ENCODE measurements at places on chromosomes 6 and 20. TPM values are rescaled to one million over a fixed set of nuclear protein-coding genes. Genes with fewer than 3 reads are reported as not detected.

DNA sequence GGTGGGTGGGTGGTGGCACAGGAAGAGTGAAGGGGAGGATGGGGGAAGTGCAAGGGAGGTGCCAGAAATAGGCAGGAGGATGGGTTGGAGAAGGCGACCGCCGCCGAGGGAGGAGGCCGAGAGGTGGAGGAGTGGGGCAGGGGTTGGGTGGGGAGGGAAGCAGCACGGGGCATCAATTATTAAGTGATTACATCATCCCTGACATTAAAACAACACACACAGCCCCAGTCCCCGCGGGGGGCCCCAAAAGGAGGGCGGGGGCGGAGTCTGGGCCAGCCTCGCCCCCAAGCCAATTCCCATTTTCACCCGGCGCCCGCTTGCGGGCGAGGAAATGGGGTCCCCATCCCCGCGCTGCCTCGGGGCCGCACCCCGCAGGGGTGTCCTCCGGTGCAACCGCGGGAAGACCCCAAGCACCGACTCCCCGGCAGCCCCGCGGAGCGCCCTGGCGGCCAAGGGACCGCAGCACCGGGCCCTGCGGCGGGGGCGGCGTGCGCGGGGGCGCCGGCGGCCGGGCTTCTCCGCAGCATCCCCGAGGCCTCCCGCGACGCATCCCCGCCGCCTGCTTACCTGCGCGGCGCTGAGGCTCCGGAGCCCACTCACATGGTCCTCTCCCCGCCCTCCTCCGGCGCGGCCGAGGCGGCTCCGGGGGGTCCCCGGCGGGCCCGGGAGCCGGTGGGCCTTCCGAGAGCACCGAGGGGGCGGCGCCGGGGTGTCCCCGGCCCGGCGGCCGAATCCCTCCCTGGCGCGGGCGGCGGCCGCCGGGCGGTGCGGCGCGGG lies 663 bp downstream of the FYN start:
- peak; percentile 78 for DNase-seq

GRCh38 chr20:17935761-17936160 lies 32.8 kb downstream of the SNX5 start:
- no peak for DNase-seq

DNA sequence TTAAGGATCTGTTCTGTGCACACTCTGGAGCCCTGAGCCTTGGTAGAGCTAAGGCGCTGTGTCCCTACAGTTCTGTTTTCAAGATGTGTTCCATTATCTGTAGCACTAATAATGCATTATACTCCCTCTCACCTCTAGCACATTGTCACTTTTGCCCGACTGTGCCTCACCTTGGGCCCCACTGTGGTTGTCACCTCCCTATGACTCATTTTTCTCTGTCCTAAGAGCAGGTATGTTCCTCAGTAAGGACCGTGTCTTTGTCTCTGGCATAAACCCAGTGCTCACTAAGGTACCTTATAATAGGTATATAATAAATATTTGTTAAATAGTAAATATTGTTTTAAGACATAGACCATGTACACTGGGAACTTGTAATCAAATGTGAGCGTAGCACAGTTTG lies 942.5 kb upstream of the CITED2 start:
- no peak for DNase-seq

- no peak for DNase-seq
These were observed 118.7 kb downstream of the CEBPB start for GRCh38 chr20:50309280-50309763.

DNA sequence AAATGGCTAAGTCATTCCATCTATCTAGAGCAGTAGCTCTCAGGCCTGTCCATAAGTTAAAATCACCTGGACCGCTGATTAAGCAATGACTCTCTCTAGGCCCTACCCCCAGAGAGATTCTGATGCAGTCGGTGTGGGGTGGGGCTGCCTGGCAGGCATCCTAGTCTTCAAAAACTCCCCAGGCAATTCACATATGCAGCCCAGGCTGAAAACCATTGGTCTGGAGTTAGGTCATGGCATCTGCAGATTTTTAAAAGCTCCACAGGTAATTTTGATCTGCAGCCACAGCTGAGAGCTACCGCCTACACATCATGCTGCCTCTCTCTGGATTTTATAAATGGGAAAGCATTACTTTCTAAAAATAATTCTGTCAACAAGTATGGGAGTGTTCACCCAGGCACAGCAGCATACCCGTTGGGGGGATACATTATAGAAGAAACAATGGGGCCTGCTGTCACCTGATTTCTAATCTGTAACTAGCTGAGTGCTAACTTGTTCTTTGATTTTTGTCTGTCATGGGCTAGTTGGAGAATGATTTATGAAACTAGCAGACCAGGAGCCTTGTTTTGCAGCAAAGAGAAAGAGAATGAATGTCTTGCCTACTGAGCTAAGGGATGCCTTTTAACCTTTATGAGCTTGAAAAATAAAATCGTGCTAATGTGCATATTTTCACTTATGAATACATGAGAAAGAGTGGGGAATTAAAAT lies 44.1 kb upstream of the ATXN1 start:
- DNase-seq: peak; percentile 66

DNA sequence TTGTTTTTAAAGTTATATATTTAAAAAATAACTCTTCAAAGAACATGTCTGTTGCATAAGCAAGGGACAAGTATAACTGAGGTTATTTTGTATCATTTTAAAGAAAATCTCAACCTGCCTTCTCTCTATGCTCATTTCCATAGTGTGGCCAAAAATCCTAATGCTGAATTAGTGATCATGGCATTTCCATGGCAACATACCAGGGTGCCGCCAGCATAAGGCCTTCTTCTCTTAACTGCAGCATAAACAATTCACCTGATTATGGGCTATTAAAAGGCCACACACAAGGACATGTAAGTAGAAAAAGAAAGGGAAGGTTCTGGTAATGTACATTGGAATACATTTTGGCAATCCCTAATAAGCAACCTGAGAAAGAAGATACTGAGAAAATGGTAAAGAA lies 95.1 kb upstream of the RNF217 start:
- DNase-seq: no peak

DNA sequence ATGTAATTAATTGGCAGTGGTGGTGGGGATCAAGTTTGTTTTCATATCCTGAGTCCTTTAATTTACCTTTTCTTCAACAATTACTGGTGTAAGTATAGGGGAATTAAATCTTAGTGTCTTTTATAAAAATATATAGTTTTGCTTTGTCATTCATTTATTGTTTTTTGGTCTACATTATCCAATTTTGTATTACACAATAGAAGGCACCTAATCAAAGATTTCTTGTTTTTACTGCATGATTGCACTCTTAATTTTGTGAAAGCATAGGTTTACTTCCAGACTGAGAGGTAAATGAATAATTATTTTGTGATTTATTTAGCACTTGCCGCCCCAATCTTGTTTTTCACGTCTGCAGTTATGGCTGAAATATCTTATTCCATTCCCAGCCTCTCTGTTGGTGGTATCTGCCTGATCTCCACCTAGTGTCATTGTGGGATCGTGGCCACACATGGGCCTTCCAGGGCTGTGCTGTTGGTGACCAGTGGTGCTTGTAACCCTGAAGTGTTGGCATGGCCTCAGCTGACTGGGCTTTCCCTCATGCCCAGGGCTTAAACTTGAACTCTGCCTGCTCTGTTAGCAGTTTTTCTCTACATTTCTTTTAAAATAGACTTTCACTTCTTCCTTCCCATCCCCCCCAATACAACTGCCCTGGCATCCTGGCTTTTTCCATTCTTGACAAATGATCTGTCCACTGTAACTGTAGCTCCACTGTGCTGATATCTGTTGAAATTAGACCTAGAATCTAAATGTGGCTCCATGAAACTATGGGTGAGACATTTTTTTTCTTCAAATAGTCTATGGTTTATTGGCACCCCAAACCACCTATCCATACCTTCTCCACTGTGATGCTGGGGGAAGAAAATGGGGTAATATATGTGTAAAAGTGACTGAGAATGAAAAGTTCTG lies 24.8 kb downstream of the E2F3 start:
- no peak for DNase-seq

DNA sequence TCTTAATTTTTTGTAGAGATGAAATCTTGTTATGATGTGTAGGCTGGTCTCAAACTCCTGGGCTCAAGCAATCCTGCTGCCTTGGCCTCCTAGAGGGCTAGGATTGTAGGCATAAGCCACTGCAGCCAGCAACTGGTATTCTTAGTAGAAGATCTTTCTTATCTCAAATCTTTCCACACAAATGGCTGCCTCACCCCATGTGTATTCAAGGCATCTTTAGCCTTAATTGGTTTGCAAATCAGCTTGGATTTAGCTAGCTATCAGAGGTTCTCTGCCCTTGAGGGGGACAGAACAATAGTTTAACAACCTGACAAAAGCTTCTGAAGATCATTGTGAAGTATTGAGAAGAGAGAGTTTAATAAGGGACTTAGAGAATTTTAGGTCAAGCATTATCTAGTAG lies 17.9 kb upstream of the ABRACL start:
- no peak for DNase-seq

DNA sequence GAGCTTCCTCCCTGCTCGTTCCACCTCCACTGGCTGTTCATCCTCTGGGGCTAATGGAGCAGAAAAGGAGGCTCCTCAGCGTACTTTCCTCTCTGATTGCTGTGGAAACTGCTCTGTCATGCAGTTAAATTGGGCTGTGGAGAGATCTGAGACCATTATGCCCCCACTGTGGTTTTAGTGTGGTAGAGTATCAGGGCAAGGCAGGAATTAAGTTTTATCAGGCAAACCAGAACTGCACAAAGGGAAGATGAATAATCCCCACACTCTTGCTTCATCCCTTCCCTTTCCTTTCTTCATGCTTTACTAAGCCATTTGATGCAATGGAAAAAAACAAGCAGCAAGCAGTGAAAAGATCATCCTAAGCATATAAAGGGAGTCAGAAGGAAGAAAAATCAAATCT lies 11.9 kb upstream of the ME1 start:
- no peak for DNase-seq

DNA sequence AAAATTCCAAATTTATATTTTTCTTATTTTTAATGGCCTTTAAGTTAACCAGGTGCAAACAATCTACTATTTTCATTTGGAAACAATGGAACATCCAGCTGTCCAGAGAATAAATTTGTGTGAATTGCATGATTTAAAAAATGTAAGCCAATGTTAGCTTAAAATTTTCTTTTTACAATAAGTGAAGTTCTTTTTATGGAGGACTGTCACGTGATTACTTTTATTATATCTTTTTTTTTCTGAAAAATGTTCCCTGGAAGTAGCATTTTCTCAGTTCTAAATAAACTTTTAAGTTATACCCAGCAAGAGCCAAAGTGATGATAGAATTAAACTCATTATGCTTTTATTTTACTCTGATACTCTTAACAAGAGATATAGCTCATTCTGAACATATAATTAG lies 267.7 kb upstream of the SLC35B3 start:
- DNase-seq: no peak

- DNase-seq: no peak
These were observed 46.0 kb downstream of the RREB1 start for GRCh38 chr6:7153789-7154188.

DNA sequence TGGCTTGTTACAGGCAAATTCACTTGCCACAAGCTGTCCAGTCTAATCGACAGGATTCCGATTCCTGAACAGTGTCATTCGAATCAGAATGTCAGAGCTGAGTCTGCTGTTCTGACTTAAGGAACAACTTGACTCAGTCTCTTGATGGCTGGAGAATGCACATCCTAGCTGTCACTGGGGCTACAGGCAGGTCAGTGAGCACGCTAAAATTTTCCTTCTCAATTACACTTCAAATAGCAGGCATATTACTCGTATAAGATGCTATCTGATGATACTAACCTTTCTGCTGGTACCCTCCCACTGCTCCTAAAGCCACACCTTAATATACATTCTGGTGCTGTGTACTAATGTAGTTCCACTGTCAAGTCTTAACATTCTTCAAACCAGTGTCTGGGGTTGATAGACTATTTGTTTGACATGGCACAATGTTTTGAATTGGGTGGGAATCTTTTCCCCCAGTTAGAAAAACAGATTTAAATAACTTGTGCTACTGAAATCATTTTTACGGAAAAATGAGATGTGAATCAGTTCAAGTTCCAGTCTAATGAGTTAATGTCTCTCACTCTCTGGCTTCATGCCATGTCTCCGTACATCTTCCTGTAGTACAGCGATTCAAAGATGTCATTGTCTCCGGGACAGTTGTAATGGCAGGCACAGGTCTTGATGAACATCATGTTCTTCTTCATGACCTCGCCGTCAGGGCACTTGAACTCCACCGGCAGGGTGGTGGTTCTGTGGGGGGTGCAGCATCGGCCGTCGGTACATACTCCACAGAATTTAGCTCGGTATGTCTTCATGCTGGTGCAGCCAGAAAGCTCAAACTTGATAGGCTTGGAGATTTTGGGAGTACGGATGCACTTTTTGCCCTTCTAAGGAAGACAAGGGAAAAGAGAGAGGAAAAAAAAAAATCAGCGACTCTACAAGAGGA lies 2.2 kb downstream of the CCN2 start:
- peak; percentile 59 for DNase-seq

GRCh38 chr20:40568200-40568599 lies 120.8 kb downstream of the MAFB start:
- DNase-seq: no peak

DNA sequence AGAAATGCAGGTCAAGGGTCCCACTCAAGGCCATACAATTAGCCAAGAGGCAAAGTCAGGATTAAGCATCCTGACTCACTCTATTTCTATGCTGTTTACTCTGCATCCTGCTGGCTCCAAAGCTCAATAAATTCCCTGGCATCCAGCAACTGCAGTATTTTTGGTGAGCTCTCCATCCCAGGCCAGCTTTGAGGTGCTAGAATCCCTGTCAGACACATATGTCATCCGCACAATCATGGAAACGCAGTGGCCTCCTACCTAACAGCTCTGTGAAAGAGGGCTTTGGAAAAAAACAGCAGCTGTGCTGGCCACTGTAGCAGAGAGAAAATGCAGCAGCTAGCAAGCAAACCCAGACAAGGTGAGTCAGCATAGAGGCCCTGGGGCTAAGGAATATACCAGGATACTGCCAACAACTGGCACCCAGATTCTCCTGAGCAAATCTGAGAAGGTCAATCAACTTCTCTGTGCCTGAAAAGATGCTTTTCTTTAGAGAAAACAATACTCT lies 58.4 kb downstream of the ANKEF1 start:
- no peak for DNase-seq

- no peak for DNase-seq
These were observed 68.6 kb downstream of the TRMT6 start for GRCh38 chr20:5881703-5882102.

GRCh38 chr20:3330046-3330741 lies 77.3 kb downstream of the DNAAF9 start:
- peak; percentile 43 for DNase-seq

- no peak for DNase-seq
These were observed 46.9 kb downstream of the PRDM1 start for GRCh38 chr6:106133040-106133439.

NMBR gene
- total RNA-seq: not detected

ZNF133 gene
- 20.4 TPM for total RNA-seq

CST7 gene
- 9.4 TPM for total RNA-seq

PRDM1 gene
- total RNA-seq: 15.1 TPM

TNFAIP3 gene
- total RNA-seq: 43.9 TPM

LY6G6F gene
- total RNA-seq: not detected

THBD gene
- total RNA-seq: 19.2 TPM

FRK gene
- 3.6 TPM for total RNA-seq

LHFPL5 gene
- not detected for total RNA-seq

MICA gene
- 7.0 TPM for total RNA-seq
